ENCODE measurements at places on chromosomes 5 and 9.

DNA sequence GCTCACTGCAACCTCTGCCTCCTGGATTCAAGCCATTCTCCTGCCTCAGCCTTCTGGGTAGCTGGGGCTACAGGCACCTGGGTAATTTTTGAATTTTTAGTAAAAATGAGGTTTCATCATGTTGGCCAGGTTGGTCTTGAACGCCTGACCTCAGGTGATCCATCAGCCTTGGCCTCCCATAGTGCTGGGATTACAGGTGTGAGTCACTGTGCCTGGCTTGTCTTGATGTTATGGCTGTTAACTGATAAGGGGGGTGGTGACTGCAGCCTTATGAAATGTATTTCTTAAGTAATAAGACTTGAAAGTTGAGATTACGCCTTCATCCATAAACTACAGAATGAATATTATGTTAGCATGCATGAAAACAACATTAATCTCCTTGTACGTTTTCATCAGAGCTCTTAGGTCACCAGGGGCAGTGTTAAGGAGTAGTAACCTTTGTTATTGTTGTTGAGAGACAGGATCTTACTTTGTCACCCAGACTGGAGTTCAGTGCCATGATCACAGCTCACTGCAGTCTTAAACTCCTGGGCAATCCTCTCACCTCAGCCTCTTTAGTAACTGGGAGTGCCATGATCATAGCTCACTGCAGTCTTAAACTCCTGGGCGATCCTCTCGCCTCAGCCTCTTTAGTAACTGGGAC lies 148.3 kb downstream of the ATP10B start:
- H3K27me3 ChIP-seq: no peaks in the 10 kb centered on the region
- H3K4me3 ChIP-seq: no peak overlapping the region
- H3K36me3 ChIP-seq: no peaks in the 10 kb centered on the region
- H3K4me1 ChIP-seq: no peaks in the 10 kb centered on the region
- no peak for DNase-seq

GRCh38 chr5:149656576-149657182 lies 73.4 kb upstream of the PPARGC1B start:
- no peak overlapping the region for H3K27ac ChIP-seq
- no peaks in the 10 kb centered on the region for H3K4me1 ChIP-seq
- H3K4me3 ChIP-seq: no peak overlapping the region
- peaks cover 41% of the 10 kb centered on the region for H3K27me3 ChIP-seq
- DNase-seq: no peak

DNA sequence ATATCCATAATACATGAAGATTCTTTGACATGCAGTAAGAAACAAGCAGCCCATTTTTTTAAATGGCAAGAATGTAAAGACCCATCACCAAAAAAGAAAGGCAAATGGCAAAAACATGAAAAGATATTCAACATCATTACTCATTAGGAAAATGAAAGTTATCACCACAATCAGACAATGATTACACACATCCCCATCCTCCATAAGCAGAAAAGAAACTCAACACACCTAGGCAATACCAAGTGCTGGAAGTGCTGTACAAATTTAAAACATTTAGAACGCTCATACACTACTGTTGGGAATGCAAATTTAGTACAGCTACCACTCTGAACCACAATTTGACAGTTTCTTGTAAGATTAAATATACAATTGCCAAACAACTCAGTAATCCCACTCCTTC lies 466.7 kb downstream of the ACTL7B start:
- peaks cover 6% of the 10 kb centered on the region for H3K4me1 ChIP-seq
- H3K4me3 ChIP-seq: no peak overlapping the region
- H3K36me3 ChIP-seq: no peaks in the 10 kb centered on the region
- DNase-seq: no peak
- no peaks in the 10 kb centered on the region for H3K27me3 ChIP-seq
- no peak overlapping the region for H3K27ac ChIP-seq

DNA sequence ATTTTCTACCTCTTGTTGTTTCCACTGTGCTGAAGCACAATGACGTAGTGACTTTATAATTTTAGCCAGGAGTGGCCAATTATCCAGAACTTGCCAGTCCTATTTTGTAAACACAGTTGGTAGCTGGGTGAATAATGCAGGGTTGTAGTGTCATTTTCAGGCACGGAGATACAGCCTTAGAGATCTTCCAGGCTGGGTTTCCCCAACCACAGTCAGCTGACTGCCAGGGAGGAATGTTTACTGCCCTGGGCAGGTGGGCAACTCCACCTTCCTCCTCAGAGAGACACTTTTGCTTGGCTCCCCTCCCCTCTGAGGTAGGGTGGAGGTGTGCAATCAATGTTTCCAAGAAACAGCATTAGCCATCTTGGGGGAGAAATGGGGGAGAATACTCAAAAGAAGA lies 228.1 kb upstream of the NR4A3 start:
- DNase-seq: no peak
- H3K27ac ChIP-seq: no peak overlapping the region
- H3K4me3 ChIP-seq: no peak overlapping the region
- peaks cover 5% of the 10 kb centered on the region for H3K27me3 ChIP-seq
- H3K4me1 ChIP-seq: no peaks in the 10 kb centered on the region
- no peaks in the 10 kb centered on the region for H3K36me3 ChIP-seq

DNA sequence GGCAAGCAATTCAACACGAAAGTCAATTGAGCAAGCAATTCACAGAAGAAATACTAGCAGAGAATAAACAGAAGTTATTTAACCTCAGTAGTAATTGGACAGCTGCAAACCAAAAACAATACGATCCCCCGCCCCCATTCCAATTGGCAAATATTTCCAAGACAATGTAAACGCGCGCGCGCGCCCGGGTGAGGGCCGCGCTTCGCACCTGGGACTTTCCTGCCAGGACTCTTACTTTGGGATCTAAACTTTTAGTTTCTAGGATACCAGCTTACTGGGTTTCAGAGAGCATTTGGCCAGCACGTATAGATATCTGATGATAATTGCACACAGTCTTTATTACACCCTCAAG lies 8.6 kb downstream of the RUFY1 start:
- peaks cover 10% of the 10 kb centered on the region for H3K36me3 ChIP-seq
- peak overlapping the region; percentile 46 for H3K4me3 ChIP-seq
- H3K27me3 ChIP-seq: no peaks in the 10 kb centered on the region

DNA sequence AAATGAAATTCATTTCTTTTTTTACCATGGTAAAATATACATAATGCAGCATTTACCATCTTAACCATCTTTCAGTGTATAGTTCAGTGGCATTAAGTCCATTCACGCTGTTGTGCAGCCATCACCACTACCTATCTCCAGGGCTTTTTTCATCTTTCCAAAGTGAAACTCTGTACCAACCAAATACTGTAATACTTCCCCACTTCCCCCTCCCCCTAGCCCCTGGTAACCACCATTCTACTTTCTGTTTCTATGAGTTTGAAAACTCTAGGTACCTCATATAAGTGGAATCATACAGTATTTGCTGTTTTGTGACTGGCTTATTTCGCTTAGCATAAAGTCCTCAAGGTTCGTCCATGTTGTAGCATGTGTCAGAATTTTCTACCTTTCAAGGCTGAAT lies 23.4 kb downstream of the SPAAR start:
- DNase-seq: no peak
- H3K27ac ChIP-seq: no peak overlapping the region
- no peak overlapping the region for H3K4me3 ChIP-seq
- no peaks in the 10 kb centered on the region for H3K27me3 ChIP-seq
- H3K36me3 ChIP-seq: no peaks in the 10 kb centered on the region
- peaks cover 11% of the 10 kb centered on the region for H3K4me1 ChIP-seq

GRCh38 chr5:87729781-87730180 lies 317.1 kb upstream of the CCNH start:
- DNase-seq: no peak
- H3K4me3 ChIP-seq: no peak overlapping the region
- no peaks in the 10 kb centered on the region for H3K4me1 ChIP-seq
- no peaks in the 10 kb centered on the region for H3K36me3 ChIP-seq
